ENCODE measurements at places on chromosomes 4 and X.

DNA sequence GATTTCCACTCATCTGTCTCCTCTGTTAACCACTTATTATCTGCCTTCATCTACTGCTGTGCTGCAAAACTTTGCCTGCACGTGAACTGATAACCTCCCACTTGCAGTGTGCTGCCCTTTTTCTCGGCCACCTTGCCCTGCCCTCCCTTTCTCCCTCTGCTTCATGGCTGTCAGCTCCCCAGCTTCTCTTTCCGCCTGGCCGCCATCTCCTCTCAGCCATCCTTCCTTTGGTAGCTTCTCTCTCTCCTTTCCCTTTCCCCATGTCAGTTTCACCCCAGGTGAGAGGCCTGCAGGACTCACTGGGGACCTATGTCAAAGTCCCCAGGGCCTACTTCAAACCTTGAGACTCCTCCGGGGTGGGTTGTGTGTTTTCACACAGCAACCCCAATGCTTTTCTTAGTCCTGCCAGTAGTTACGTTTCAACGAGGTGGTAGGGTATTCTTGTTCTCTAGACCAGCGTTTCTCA, 6.6 kb downstream of the MSL3 start:
- DNase-seq, result no peak

- DNase-seq, result no peak
Observed at GRCh38 chrX:150308041-150308440, 55.1 kb upstream of the MAMLD1 start.

DNA sequence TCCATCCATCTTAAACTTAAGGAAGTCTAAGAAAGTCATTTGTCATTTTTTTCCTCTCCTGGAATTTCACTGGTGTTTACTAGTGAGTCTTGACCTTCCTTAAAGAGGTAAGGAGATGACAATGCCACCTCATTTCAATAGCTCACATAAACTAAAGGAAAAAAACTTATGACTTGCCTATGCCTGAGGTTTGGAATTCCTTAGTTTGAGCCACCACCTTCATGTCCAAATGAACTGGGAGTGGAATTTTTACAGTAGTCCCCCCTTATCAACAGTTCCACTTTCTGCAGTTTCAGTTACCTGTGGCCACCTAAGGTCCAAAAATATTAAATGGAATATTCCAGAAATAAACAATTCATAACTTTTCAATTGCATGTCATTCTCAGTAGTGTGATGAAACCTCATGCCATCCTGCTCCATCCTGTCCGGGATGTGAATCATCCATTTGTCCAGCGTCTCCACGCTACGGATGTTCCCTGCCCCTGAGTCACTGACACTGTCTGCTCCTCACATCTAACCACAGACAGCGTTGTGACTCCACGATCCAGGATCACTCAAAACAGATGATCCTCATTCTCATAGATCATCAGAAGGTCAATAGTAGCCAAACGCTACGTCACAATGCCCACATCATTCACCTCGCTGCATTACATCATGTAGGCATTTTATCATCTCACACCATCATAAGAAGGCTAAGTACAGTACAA, 177.4 kb downstream of the SH3KBP1 start:
- no peak for DNase-seq

GRCh38 chr4:158250321-158250720, 40.0 kb downstream of the TMEM144 start:
- no peak for DNase-seq

DNA sequence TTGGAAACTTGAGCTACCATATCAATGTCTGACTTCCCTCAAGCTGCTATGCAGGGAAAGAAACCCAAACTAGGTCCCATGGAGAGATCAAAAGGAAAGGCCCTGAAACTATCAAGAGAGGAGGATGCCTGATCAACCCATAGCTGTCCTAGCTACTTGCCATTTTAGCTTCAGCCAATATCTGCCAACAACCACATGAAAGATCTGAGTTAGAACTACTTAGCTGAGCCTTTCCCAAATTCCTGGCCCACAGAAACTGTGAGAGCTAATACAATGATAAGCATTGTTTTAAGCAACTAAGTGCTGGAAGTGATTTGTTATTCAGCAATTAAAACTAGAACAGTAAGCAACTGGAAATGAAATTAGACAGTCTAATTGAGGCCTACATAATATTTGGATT, 6.3 kb upstream of the ARHGEF38 start:
- DNase-seq, result no peak

DNA sequence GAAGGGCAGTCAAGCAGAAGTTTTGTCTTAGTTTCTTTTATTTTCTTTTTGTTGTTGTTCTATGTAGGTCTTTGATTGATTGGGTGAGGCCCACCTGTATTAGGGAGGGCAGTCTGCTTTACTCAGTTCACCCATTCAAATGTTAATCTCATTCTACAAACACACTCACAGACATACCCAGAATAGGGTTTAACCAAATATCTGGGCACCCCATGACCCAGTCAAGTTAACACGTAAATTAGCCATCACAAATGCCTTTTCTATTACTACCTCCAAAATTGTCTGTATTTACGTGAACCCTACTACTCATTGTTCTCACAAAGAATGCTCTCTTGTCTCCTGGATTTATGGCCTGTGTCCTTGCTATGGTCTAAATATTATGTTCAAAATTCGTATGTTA, 339.7 kb downstream of the ANK2 start:
- DNase-seq, result no peak

DNA sequence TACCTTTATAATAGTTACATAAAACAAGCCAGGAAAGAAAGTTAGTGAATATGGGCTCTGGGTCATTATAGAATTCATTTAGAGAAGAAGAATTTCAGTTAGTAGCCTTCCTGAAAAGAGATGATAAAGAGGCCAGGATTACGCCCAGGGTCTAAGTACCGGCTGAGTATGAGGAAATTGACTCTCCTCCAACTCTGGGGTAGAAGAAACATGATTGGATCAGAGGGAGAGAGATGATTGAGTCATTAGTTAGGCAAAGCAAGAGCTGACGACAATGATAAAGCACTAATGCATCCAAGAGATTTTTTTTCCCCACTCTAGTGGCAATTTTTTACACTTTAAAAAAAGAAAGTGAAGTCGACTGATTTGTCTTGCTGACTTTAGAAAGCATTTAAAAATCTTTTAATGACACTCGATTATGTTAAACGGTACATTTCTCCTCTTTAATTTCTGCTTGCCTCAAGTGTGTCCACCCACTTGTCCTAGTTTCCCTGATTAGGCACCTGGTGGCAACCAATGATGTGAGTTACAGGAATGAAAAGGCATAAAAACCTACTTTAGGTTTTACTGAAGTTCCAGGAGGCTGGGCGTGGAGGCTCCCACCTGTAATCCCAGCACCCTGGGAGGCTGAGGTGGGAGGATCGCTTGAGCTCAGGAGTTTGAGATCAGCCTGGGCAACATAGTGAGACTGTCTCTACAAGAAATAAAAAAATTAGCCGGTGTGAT, 37.3 kb upstream of the IGFBP7 start:
- no peak for DNase-seq

- DNase-seq, result no peak
Observed at GRCh38 chrX:13000301-13000811, 25.4 kb downstream of the TMSB4X start.

DNA sequence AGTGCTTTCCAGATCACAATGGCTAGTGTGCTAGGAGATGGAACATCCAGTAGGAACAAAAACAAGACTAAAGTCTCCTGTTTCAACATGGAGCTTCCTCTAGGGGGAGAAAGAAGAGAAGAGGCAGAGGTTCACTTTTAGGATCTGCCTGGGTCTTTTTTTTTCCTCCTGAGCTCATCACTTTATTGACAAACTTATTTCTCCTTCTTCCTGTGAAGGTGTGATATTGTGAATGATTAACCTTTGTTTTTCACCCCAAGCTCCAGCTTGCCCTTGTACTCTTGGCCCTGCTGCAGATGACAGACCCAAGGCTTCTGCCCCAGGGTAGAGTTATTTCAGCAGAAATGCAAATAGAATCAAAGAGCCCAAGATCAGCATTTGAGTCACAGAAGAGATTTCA, 13.5 kb downstream of the PAGE4 start:
- DNase-seq, result no peak

GRCh38 chr4:170248576-170248975, 158.8 kb upstream of the AADAT start:
- no peak for DNase-seq

GRCh38 chr4:21946858-21947257, 1.7 kb downstream of the KCNIP4 start:
- DNase-seq, result no peak

DNA sequence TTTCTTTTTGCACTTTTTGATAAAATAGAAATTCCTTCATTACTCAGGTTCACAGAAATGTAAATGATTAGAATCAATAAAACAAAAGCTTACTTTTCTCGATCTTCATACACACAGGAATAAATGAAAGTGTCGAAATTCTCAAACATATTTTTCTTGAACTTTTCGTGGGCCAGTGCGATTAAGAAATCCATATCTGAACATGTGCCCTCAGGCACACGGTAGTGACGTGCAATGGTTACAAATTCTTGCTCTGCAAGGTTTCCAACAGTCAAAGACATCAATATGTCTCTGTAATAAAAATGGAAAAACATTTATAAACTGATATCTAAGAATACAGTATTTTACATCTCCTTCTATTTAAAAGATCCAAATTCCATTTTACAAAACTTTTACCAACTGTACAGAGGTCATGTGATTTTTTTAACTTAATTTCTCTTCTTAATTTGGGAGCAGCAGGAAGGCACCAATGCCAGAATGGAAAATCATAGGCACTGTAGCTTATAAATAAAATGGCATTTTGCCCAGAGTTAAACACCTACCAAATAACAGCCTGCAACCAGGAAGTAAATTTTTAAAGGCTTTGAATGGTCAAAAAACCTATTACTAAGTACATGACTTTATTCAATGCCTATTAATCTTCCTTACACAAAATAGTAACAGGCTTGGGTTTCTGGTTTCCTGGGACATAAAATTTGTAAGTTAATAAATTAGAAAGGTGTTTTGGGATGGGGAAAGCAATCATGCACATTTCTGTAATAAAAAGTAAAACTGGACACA, 165.0 kb downstream of the EFHC2 start:
- peak; percentile 28 for DNase-seq

- no peak for DNase-seq
Observed at GRCh38 chr4:135120195-135120594, 918.6 kb upstream of the PABPC4L start.

GRCh38 chrX:63747331-63747730, 37.7 kb downstream of the ARHGEF9 start:
- DNase-seq, result no peak

GRCh38 chr4:153318696-153319320, 25.7 kb upstream of the MND1 start:
- DNase-seq, result peak; percentile 12

DNA sequence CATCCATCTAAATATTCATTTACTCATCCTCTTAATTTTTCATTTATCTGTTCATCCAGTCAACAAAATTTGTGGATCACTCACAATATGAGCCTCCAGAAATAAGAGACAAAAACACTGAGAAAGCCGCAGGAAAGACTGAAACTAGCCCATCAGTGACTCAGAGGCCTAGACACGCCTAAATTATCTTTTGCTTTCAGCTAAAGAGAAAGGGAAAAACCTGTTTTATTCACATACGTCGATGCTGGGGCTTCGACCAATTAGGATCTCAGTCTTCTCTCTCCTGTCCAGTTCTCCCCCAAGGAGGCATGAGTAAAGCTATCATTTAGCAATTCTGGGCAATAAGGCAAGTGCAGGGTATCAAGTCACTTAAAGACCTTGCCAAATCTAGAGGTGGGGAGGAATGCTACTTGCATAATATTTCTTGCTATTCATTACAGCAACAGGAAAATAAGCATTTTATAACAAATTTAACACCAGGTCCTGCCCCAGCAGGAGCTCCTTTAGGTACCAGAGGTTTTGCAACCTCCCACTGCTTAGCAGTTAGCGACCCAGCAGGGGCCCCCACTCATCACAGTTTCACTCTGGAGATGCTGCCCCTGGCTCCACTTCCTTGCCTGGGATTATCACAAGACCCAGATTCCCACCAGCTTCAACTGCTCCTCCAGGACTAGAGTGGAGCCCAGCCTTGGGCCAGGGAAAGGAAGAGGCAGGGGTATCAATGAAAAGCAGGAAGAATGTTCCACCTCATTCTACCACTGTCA, 30.1 kb upstream of the TMEM154 start:
- DNase-seq, result no peak

- DNase-seq, result peak; percentile 70
Observed at GRCh38 chr4:140149846-140150635, 3.9 kb downstream of the MAML3 start.

DNA sequence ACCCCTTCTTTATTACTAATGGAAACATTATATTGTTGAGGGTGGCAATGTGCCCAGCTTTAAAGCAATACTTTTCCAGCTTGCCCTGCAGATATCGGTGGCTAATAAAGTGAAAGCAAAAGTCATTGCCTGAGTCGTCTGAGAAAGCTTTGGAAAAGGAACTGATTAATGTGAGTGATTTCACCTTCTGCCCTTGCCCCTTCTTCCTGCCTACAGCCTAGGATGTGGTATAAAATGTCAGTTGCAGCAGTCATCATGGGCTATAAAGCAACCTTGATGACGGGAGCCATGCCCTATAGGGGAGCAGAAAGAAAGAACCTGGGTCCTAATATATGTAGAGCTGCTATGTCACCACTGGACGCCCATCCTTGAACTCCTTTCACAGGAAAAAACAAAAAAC, 132.4 kb upstream of the USP9X start:
- DNase-seq, result no peak

GRCh38 chr4:71878376-71878775, 94.5 kb upstream of the GC start:
- no peak for DNase-seq

DNA sequence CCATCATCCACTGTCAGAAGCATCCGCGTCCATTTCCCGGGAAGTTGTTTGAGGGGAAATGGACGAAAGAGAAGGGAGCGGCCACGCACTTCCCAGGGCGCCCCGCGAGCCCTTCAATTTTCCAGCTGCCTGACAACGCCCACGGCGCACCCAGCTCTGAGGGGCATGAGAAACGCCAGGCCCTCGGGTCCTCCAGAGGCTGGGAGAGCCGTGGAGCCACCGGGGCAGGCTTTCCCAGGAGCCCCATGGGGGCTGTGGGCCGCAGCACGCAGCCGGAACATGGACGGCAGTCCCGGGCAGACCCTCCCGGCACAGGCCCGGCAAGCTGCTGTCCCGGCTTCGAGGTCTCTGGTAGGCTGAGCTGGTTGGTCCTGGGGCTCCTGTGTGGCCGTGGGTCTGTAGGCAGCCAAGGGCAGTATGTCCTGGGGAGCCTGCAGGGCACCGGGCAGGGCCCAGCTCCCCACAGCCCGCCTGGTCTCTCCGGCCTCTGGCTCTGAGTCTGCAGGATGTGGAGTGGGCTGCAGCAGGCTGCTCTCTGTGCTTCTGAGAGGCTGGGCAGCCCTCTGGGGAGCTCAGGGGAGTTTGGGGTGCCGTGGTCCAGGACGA, 115.2 kb downstream of the FAM53A start:
- no peak for DNase-seq

GRCh38 chr4:189202869-189203271, 737.8 kb upstream of the FRG1 start:
- DNase-seq, result no peak

DNA sequence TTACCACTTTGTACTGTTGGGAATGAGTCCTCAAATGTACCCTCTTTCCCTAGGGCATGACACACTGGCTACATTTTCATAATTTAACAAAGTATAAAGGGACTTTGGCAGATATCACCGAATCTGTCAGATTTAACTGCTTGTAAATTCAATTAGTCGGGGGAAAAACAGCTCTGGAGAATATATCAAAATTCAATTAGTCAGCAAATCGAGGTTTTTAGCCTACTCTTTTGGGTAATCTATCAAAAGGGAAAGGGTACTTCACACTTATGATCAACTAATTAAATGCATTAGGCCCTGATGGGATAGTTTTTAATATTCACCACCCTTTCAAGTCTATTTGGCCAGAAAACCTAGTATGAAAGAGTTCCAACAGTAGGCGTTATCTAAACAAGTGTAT, 141.0 kb downstream of the IL1RAPL2 start:
- no peak for DNase-seq
